ENCODE measurements at places on chromosomes 6 and 20.

- DNase-seq, result no peak
These were observed 84.1 kb downstream of the C6orf52 start for GRCh38 chr6:10610289-10610688.

DNA sequence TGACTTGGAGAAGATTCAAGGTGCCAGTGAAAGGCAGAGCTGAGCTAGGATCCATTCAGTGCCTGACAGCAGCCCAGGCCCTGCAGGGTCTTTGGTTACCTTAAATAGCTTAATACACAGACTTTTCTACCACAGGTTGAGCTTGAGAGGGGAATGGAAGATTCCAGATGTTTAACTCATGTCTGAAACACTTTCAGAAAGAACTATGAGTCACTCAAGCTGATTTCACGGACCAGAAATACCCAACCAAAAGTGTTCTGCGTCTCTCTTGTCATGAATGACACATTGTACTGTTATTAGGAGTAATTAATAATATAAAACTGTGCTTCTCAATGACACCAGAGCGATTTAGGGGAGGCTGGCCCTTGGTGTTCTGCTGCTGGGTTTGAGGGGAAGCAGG lies 6.4 kb upstream of the PMEPA1 start:
- DNase-seq, result no peak

GRCh38 chr6:100300221-100300736 lies 164.4 kb downstream of the SIM1 start:
- DNase-seq, result no peak

DNA sequence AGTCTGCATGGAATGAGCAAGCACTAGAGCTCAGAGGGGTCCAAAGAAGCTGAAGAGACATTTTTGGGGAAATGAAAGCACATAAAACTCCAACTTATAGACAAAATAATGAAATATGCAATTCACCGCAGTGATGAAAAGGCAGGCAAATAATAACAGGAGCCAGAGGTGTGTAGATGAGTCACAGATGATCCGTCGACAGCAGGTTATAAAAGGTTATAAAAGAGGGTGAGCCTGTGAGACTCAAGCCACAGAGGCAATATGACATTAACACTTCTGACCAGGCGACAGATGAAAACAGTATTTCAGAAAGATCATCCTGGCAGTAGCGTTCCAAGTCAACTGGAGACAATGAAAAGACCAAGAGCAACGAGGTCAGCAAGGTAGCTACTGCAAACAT lies 35.8 kb upstream of the ANKRD60 start:
- DNase-seq, result no peak

GRCh38 chr20:23679133-23680092 lies 9.4 kb downstream of the CST4 start:
- no peak for DNase-seq

DNA sequence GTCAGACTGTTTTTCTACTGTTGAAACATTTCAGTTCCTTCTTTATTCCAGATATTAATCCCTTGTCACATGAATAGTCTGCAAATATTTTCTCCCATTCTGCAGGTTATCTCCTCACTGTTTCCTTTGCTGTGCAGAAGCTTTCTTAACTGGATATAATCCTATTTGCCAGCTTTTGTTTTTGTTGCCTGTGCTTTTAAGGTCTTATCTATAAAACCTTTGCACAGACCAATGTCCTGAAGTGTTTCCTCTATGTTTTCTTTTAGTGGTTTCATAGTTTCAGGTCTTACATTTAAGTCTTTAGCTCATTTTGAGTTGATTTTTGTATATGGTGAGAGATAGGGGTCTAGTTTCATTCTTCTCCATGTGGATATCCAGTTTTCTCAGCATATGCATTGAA lies 19.2 kb downstream of the NCOA6 start:
- DNase-seq, result no peak

GRCh38 chr20:17799575-17800227 lies 99.9 kb downstream of the BANF2 start:
- DNase-seq, result no peak

- DNase-seq, result no peak
These were observed 84.9 kb downstream of the MMS22L start for GRCh38 chr6:97198046-97198565.

DNA sequence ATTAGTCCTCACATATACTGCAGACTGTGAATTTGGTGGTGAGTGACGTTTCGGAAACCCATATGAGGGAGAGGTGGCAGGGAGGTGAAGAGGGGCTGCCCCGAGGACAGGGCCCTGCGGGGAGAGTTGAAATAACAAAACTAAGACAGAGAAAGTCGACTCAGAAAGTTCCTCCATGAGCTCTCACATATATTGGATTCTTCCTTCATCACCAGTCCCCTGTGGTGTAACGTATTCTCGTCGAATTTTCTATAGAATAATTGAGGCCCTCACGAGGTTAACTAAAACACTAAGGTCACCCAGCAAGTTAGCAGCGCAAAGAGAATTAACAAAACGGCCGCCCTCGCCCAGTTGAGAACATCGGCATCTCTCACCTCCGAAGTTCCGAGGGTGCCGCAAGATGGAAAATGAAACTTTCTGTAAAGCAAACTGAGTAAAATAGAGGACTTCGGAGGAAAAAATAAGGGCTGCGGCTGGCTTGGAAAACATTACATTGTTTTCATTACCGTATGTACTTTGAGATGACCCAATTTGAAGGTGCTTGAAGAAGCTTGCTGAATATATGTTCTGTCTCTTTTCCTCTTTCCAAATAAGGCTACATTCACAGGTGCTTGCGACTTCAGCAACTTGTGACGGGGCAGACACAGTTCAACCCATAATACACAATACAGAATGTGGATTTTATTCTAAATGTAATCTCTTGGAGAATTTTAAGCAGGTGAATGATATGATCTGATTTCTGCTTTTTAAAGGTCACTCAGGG lies 490.9 kb upstream of the JARID2 start:
- DNase-seq, result peak; percentile 19

- DNase-seq, result no peak
These were observed 770 bp downstream of the TCF19 start for GRCh38 chr6:31158863-31159855.

DNA sequence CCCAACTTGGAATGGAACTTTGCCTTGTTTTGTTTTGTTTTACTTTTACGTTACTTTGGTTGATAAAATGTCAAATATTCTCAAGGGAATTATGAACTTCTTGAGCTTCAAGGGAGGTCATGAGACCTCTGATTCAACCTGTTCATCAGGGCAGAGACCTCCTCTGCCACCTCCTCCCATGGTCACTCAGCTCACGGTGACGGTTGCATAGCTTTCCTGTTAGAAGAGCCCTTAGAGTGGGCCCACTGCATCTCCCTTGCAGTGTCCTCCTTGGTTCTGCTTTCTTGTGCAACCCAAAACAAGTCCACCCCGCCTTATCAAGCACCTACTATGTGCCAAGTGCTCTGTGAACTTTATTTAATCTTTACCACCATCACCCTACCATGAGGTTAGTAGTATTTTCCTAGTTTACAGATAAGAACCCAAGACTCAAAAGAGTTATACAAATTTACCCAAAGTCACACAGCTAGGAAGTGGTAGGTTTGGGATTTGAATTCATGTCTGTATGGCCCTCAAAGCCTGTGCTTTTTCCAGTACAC lies 15.5 kb downstream of the TM9SF4 start:
- DNase-seq, result no peak

DNA sequence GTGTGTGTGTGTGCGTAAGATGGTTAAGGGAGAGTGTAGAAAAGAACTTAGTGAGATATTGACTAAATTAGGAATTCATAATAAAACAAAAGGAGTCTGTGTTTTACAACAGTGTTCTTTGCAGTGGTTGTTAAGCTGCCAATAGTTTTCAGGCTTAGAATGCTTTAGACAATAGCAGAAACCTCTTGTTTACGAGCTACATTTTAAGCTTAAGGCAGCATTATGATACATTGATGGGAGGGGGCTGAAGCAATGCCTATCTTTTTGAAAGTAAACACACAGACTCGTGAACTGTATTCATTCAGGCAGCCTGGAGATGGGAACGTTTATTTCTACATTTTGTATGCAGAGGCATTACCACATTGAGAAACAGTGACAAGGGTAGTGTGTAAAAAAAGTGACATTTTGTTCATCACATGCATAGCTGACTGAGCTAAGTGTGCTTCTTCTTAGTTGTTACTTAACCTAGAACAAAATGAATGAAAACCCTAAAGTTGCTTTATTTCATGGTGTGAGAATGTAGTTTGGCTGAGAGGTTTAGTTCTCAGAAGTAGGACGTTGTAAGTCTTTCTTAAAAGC lies 21.2 kb downstream of the CLVS2 start:
- no peak for DNase-seq

- DNase-seq, result no peak
These were observed 12.6 kb upstream of the THBS2 start for GRCh38 chr6:169266261-169266660.

DNA sequence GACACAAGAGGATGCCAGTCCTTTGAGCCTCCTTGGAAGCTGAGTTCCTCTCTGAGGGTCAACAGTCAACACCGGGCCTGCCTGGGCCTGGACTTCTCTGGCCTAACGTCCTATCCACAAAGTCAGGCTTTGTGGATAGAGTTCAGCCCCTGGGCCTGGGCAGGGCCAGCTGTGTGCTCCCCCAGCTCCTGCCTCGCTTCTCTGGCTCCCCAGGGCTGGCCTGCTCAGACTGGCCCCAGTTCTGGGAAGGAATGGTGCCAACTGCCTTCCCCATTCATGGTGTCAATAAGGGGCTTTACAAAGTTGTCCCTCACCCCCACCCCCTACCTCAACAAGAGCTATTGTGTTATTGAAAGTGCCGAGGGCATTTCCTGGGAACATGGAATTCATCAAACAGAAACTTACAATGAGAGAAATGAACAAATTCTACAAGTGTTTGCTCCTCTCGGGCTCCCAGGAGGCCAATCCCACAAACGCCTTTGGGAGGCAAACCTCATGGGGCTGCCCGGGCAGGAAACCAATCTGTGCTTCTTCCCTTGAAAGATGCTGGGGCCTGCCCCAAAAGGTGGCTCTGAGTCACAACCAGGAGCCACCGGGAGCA lies 26.5 kb upstream of the PPP1R14C start:
- no peak for DNase-seq

DNA sequence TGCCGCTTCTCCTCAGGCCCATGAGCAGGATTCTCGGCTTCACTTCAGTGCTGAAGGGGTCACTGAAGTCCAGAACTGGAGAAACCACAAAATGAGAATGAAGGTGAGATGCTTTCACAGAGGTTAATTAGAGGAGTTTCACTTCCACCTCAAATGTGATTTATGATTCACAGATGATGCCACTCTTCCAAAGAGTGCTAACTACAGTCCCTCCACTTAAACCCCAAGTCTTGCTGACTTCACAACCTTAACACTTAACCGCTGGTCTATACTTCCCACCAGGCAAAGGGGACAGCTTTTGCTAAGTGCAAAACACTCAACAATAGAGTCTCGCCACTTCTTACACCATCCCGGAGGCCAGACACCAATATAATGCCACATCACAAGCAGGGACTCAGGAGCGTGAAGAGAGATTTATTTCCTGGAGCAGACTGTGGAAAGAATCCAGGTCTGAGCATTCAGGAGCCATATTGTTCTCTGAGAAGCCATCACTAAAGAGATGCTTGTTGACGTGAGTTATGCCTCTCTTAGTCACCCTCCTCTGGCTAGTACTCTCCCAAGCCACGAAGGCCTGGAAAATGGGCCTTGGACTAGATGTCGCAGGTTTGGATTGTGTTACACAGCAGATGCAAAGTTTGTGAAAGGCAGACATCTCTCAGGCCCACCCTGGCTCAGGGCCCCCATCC lies 24.4 kb downstream of the RRAGD start:
- no peak for DNase-seq
